ENCODE measurements at places on chromosomes 7 and 10.

GRCh38 chr10:6044751-6045313 is 17.3 kb downstream of the IL2RA start:
- DNase-seq, result no peak

- DNase-seq, result no peak
Measured at GRCh38 chr10:25828475-25828874, 105.6 kb upstream of the MYO3A start.

- peak; percentile 64 for DNase-seq
Measured at GRCh38 chr10:74842301-74842954, 16.0 kb downstream of the KAT6B start.

DNA sequence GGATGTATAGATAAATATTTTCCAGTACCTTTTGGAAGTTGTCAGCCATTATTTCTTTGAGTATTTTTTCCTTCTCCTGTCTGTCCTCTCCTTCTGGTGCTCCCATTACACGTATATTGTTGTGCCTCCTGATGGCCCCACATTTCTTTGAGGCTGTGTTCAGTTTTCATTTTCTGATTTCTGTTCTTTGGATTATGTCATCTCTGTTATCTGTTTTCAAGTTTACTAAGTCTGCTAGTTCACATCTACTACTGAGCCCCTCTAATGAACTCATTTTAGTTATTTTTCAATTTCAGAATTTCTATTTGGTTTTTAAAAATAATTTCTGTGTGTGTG is 16.3 kb downstream of the RBM33 start:
- no peak for DNase-seq

- DNase-seq, result no peak
Measured at GRCh38 chr10:43055217-43055616, 21.7 kb upstream of the RET start.

- no peak for DNase-seq
Measured at GRCh38 chr7:32068411-32069101, 1.7 kb downstream of the PDE1C start.

- peak; percentile 87 for DNase-seq
Measured at GRCh38 chr10:58322072-58322834, 12.6 kb upstream of the UBE2D1 start.

- peak; percentile 78 for DNase-seq
Measured at GRCh38 chr10:97332591-97333350, 1.8 kb downstream of the FRAT2 start.

GRCh38 chr7:152583006-152583405 is 92.9 kb downstream of the XRCC2 start:
- DNase-seq, result no peak

DNA sequence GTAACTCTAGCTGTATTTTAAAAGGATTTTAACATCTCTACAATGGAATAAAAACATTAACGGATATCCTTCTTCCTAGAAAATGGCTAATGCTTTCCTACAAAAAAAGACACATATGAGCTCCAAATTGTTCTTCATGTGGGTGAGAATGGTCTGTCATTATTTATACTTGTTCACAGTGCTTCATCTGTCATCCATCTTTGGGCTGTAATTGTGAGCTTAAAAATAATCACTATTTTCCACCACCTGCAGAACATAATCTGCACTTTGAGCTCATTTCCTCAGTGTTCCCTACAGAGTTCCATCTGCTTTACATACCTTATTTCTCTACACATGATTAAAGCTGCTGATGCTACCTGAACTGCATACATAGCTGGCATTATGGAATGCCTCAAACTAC is 979.1 kb upstream of the C7orf33 start:
- DNase-seq, result no peak

GRCh38 chr10:24844742-24845141 is 107.7 kb downstream of the PRTFDC1 start:
- no peak for DNase-seq

- DNase-seq, result no peak
Measured at GRCh38 chr7:132919771-132920170, 162.1 kb downstream of the CHCHD3 start.

DNA sequence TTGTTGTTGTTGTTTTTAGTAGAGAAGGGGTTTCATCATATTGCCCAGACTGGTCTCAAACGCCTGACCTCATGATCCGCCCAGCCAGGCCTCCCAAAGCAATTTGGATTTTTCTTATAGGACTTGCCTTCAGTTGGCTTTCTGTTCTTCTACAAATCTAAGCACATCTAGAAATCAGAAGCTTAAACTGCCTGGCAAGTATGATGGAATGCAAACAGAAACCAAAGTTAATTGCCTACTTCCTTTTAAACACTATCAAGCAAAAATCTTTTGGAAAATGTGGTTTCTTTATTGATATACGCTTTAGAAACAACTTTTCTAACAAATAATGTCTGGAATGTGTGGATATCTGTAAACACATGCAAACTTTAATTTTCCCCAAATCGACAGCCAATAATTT is 64.9 kb downstream of the USP6NL start:
- DNase-seq, result peak; percentile 46

DNA sequence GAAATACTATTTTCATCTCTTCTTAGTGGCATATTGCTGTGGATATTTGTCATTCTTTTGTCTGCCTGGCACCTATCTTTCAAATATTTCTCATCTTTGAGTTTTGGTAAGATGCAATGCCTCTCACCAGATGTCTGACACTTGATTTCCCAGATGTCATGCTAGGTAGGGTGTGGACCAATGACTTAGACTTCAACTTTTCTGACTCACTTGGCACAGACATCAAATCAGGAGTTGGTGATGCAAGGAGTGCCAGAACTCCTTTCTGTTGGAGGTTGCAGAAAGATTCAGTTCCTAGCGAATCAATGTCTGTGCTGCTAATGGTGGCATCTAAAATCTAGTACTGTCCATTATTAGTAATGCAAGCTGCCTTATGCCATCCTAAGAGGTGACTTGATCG is 216.9 kb upstream of the FERD3L start:
- DNase-seq, result peak; percentile 59

GRCh38 chr10:127283576-127283975 is 87.2 kb upstream of the INSYN2A start:
- no peak for DNase-seq

- no peak for DNase-seq
Measured at GRCh38 chr7:14691034-14691433, 211.5 kb downstream of the DGKB start.

- no peak for DNase-seq
Measured at GRCh38 chr7:44398511-44398911, 73.1 kb upstream of the CAMK2B start.

- DNase-seq, result peak; percentile 80
Measured at GRCh38 chr10:127046975-127047877, 142.0 kb downstream of the DOCK1 start.

DNA sequence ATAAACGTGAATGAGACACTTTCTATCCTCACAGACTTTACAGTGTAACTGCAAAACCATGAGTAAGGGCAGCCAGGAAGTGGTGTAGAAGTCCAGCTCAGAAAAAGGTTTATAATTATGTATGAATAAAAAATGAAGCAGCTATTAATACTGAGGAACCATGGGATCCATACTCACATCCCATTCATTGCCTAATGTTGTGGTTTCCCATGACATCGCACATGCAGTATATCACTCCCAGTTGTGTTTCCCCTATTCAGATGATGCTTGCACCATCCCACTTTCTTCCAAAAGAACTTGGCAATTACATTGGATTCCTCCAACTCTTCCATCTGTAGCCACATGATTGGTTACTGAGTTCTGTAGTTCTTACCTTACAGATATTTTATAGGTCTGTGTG is 74.5 kb upstream of the SEMA3D start:
- DNase-seq, result no peak

DNA sequence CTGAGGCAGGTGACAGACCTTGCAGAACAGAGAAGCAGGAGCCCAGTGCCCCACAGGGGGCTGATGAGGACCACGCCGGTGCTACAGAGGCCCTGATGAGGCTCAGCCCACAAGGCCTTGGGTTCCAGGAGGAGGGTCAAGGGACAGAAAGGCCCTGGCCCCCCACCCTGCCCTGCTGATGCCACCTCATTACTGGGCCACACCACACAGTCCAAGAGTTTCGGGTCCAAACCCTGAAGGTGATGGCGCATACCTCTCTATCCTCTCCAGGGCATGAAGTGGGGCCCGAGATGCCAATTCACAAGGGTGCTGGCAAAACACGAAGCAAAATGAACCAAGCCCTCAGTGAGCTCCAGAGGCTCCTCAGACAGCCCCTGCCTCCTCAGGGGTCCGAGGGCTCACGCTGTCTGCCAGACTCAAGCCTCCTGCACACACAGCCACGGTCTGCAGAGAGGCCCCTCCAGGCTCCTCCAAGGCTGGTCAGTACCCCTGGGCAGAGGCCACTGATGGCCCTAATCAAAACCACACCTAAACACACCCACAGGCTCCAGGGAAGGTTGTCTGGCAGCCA is 32.3 kb downstream of the RASGEF1A start:
- no peak for DNase-seq

DNA sequence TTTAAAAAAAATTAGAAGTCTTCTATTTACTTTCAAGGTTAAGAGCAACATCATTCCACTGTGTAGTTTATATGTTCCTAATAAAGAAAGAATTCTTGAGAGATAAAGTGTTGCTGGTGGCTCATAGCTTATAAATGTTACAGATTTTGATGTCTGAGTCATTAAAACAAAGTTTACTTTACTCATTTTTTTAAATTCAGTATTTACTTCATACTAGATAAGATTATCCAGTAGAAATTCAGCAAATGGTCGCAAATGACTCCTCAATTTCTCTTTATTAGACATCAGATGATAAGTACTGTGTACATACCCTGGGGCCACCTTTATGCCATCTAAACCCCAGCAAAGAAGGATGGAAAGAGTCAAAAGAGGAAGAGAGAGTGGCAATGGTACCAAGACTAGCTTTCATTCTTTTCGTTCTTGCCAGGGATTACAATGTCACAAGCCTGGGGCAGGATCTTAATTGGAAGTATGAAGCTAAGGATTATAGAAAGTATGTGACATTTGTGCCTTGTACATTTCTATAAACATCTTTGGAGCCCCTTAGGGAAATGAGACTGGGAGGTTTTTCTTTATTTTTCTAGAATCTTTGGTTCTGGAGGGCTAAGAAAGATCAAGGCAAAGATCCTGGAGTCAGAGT is 206.1 kb downstream of the CHRM2 start:
- DNase-seq, result peak; percentile 77

DNA sequence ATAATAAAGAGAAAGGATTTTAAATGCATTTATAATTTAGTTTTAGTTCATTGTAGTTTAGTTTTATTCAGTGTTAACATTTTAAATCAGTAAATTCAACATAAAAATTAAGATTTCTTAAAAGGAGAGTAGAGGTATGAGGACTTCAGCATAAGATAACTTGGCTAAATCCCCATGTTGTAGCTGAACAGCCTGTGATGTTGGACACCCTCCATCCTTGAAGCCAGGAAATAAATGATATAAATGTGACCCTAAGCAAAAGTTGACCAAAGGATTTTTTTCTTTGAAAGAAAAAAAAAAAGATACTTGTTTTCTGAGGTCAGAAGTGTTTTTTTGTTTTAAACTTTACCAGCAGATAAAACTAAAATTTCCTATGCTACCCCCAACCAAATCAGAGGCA is 48.7 kb downstream of the GNAI1 start:
- DNase-seq, result no peak

GRCh38 chr7:25549271-25549921 is 321.1 kb upstream of the NPVF start:
- DNase-seq, result no peak

DNA sequence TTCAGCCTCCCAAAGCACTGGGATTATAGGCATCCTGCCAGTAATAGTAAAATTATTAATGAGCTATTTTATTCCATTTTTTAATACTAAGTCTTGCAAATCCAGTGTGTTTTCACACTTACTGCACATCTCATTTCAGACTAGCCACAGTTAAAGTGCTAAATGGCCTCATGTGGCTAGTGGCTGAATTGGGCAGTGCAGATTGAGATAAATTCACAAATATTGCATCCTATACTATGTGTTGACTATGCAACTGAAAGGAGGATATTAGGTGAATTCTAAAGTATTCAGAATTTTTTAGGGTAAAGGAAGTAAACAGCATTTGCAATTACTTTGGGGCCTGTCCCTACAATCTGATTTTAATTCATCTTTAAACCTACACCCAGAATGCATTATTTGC is 10.2 kb downstream of the APBB1IP start:
- DNase-seq, result no peak

DNA sequence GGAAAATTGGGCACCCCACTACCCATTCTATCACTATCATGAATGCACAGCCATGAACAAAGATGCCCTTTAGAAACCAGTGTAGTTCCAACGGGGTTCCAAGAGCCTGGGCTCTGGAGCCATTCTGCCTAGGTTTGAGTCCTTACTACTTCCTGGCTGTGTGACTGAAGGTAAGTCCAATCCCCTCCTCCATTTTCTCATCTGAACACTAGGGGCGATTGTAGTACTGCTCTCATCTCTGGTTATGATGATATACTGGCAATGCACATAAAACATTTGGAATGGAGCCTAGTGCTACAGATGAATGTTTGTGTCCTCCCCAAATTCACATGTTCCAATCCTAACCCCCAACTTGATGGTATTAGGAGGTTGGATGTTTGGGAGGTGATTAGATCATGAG is 28.1 kb upstream of the CDH23 start:
- no peak for DNase-seq

DNA sequence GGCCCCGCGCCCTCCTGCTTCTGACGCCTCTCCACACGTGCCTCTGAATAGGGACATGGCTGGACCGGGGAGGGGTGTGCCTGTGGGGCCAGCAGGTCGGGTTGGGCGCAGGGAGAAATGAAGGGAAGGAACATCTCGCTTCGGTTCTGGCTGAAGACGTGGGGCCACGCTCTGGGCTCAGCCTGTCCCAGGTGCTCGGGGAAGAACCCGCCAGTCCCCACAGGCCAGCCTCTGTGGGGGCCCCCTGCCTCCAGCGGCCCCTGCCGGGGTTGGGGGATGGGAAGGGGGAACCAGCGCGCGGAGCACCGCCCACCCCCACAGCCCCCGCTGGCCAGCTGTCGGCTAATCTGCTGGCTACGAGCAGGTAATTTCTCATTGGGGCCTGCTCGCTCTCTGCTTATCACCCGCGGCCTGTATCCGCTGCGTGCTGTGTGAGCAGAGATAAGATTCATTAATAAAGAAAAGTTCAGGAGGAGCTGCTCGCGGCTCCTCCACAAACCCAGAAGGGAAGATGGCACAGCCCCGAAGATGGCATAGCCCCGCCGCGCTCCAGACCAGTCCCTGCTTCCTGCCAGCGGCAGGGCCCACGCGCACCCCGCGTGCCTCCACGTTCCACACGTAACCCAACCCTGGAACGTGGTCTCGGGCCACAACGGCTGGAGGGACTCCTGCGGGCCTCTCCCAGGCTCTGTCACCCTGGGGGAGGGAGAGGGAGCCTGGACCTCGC is 186.2 kb downstream of the ELFN1 start:
- DNase-seq, result no peak

DNA sequence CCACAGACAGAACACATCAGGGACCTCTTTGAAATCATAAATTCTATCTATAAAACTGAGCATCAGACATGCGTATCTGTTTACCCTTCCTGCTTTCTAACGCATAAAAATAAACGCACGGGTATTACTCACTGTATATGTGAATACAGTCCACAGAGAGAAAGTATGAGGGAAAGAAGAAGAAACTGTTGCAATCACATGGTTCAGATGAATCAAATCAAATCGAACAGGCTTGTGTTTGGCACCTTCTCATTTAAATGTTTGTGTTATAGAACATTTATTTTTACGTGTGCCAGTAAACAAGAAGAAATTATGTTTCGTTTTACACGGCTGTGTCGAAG is 322.0 kb downstream of the FRMD4A start:
- DNase-seq, result peak; percentile 63
